ENCODE measurements at places on chromosomes 13 and 19. TPM values are rescaled to one million over a fixed set of nuclear protein-coding genes. Genes with fewer than 3 reads are reported as not detected.

DNA sequence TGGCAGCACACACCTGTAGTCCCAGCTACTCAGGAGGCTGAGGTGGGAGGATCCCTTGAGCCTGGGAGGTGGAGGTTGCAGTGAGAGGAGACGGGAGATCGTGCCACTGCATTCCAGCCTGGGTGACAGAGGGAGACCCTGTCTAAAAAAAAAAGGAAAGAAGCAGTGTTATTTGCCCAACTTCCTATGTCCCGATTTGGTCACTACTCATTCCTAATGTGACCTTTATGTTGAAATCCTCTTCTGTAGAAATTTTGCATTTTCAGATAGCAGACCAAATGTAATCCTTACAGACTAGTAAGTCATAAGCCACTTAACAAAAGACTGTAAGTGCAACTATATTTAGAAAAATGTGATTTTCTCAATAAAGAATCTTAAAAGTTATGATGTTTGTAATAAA, 18.2 kb upstream of the STK24 start:
- H3K36me3 ChIP-seq = no peaks in the 10 kb centered on the region
- no peaks in the 10 kb centered on the region for H3K27me3 ChIP-seq
- no peaks in the 10 kb centered on the region for H3K4me1 ChIP-seq
- H3K4me3 ChIP-seq = no peak overlapping the region

DNA sequence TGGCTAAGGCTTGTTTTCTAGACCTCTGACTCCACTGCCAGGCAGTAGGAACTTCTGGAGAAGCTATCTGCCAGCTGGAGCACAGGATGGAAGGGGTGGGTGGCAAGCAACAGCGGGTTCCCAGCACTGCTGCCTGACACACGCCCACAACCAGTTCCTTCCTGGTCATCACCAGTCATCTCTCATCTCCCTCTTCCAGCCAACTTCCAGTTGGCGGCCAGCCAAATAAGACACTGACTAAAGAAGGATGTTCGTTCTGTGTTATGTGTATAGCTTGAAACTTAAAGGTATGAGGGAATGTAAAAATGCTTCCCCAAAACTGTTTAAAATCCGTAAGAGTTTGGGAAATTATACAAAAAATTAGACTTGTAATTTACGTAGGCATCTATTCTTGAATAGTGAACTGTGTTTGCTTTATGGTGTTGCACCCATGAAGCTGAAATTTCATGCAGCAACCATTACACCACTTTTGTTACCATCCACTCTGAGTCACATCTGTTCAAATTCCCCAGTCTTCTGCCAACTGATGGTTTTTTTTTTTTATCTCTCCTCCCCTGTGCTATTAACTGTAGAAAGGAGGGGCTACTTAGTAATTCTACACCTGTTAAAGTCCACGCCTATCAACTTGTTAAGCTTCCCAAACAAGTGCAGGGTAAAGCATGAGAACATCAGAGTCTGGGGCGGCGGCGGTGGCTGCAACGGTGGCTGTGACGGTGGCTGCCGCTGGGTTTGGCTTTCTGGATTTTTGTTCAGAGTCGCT, 86.2 kb upstream of the FRY start:
- H3K27ac ChIP-seq = peak overlapping the region; percentile 73
- peak; percentile 84 for DNase-seq
- peak overlapping the region; percentile 56 for H3K4me3 ChIP-seq
- H3K4me1 ChIP-seq = peaks cover 9% of the 10 kb centered on the region

DNA sequence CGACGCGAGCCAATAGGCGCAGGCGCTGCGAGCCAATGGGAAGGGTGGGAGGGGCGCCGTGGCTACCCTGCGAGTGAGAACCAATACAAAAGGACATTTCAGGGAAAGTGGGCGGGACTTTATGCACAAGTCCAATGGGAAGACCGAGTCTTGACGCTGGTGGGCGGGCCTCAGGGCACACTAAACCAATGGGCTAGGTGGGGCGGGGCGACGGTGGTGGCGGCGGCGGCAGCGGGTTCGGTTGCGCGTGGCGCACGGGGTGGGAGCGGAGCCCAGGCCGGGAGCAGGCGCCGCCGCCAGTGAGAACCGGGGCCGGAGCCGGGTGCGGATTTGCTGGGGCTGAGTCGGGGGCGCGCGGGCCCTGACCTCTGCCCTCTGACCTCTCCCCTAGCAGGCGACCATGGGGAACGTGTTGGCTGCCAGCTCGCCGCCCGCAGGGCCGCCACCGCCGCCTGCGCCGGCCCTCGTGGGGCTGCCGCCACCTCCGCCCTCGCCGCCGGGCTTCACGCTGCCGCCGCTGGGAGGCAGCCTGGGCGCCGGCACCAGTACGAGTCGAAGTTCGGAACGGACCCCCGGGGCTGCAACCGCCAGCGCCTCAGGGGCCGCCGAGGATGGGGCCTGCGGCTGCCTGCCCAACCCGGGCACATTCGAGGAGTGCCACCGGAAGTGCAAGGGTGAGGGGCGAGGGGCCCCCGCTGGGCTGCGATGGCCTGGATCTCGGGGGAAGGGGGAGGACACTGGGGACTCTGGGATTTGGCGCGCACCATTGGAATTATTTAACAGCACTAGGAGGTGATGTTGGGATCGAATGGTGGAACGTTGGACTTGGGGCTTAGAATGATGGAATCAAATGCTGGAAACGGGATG, at the start of gene TOMM40:
TOMM40 (plus strand) TSS at position 239 of the 867 bp plus-strand sequence; CDS start at position 401, 162 bp downstream.
- H3K36me3 ChIP-seq = peaks cover 39% of the 10 kb centered on the region
- H3K4me3 ChIP-seq = peak within 1 kb of the TSS; percentile 72
- H3K27ac ChIP-seq = peak within 1 kb of the TSS; percentile 94

CPB2 gene
- polyA plus RNA-seq = not detected

DNA sequence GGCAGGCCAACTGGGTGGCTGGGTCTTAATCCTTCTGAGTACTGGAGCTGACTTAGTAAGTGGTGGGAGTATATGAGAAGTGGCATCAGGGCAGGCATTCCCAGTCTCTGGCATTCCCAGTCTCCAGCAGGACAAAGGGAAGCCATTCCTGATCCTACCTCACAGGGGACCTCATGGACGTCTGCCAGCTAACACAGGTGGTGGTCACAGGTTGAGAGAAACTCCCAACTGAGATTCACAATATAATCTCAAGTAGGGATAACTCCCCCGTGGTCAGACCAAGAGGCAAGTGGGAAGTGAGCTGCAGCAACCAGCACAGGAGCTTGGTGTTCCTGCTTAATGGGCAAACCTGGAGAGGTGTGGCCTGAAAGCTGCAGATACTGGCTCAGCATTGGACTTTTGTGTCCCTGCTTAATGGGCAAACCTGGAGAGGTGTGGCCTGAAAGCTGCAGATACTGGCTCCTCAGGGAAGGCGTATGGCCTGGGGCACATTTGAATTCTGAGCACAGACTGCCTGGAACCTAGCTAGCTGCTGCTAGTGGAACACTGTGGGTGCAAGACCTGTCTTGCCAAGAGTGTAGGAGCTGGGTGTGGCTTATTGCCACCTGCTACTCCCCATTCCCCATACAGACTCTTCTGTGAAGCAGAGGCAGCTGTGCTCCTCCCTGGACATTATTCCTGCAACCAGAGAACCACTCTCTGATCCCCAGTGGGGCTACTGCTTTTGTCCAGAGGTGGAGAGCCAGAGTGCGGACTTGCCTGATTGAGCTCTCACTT, 25.9 kb upstream of the OR10H2 start:
- no peak overlapping the region for H3K27ac ChIP-seq
- H3K36me3 ChIP-seq = no peaks in the 10 kb centered on the region
- H3K4me3 ChIP-seq = no peak overlapping the region
- H3K27me3 ChIP-seq = no peaks in the 10 kb centered on the region
- no peaks in the 10 kb centered on the region for H3K4me1 ChIP-seq

- peaks cover 1% of the 10 kb centered on the region for H3K27me3 ChIP-seq
- no peaks in the 10 kb centered on the region for H3K4me1 ChIP-seq
- no peak overlapping the region for H3K4me3 ChIP-seq
- DNase-seq = peak; percentile 67
- H3K36me3 ChIP-seq = no peaks in the 10 kb centered on the region
Measured at GRCh38 chr13:26459276-26460131, 98.0 kb upstream of the WASF3 start.

GRCh38 chr19:10061717-10062310, 24.3 kb upstream of the SHFL start:
- H3K36me3 ChIP-seq = no peaks in the 10 kb centered on the region
- H3K4me1 ChIP-seq = no peaks in the 10 kb centered on the region
- no peaks in the 10 kb centered on the region for H3K27me3 ChIP-seq
- no peak overlapping the region for H3K4me3 ChIP-seq

- no peaks in the 10 kb centered on the region for H3K4me1 ChIP-seq
- no peak overlapping the region for H3K4me3 ChIP-seq
- no peak overlapping the region for H3K27ac ChIP-seq
- H3K27me3 ChIP-seq = no peaks in the 10 kb centered on the region
- H3K36me3 ChIP-seq = no peaks in the 10 kb centered on the region
Measured at GRCh38 chr13:73556128-73556527, 497.3 kb downstream of the KLF5 start.

- no peak overlapping the region for H3K27ac ChIP-seq
- H3K4me3 ChIP-seq = no peak overlapping the region
- no peak for DNase-seq
Measured at GRCh38 chr19:29537181-29537580, 11.4 kb downstream of the VSTM2B start.

KASH5 gene
- polyA plus RNA-seq = not detected

FGF22 gene
- polyA plus RNA-seq = 0.16 TPM

- H3K27ac ChIP-seq = no peak overlapping the region
- H3K27me3 ChIP-seq = no peaks in the 10 kb centered on the region
- H3K36me3 ChIP-seq = no peaks in the 10 kb centered on the region
- H3K4me1 ChIP-seq = peaks cover 13% of the 10 kb centered on the region
- no peak for DNase-seq
Measured at GRCh38 chr13:114146629-114147028, 14.2 kb upstream of the RASA3 start.

RASIP1 gene
- 7.7 TPM for polyA plus RNA-seq

DNA sequence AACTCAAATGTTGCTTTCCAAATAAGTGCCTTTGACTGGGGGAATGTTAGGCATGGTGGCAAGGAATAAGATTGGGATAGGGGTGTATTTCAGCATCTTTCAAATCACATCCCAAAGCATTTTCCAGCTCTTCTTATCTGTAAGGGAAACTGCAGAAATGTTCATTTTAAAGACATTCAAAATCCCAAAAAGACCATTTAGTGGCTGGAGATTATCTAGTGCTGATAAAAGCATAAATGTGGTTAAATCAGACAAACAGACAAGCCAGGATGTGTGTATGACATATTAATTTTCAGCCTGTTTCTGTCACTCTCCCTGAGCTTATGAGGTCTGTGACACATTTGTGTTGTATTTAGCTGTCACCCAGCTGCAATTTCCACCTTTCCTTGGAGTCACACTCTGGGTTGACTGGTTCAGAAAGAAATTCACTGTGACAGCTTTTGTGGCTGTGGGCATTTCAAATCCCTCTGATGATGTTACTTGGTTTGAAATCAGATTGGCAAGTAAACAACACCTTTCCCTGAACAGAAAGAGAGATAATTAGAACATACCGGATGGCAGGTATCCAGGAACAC, 69.7 kb upstream of the SIAH3 start:
- H3K4me1 ChIP-seq = no peaks in the 10 kb centered on the region
- no peak overlapping the region for H3K27ac ChIP-seq
- H3K4me3 ChIP-seq = no peak overlapping the region
- no peaks in the 10 kb centered on the region for H3K36me3 ChIP-seq

DNA sequence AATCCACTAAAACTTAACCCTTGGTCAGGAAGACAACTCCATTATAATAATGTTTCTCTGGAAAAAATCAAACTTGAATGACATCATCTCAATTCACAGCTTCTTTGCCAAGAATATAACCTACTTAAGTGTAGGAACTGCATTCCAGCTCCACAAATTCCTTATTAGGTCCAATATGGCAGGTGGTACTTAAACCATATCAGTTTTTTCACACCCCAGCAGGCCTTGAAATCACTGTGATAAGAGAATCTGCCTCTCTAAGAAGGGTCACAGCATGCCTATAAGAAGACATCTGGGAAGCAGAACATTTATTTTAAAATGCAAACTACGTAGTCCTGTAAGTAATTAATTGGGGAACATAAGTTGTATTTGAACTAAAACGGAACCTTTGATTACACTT, 687.8 kb downstream of the DIAPH3 start:
- H3K36me3 ChIP-seq = no peaks in the 10 kb centered on the region
- no peaks in the 10 kb centered on the region for H3K27me3 ChIP-seq
- DNase-seq = no peak
- H3K4me1 ChIP-seq = no peaks in the 10 kb centered on the region
- H3K27ac ChIP-seq = no peak overlapping the region

- no peak overlapping the region for H3K27ac ChIP-seq
- H3K36me3 ChIP-seq = no peaks in the 10 kb centered on the region
- no peaks in the 10 kb centered on the region for H3K27me3 ChIP-seq
- DNase-seq = no peak
Measured at GRCh38 chr19:10727685-10728201, 9.9 kb downstream of the DNM2 start.

DNA sequence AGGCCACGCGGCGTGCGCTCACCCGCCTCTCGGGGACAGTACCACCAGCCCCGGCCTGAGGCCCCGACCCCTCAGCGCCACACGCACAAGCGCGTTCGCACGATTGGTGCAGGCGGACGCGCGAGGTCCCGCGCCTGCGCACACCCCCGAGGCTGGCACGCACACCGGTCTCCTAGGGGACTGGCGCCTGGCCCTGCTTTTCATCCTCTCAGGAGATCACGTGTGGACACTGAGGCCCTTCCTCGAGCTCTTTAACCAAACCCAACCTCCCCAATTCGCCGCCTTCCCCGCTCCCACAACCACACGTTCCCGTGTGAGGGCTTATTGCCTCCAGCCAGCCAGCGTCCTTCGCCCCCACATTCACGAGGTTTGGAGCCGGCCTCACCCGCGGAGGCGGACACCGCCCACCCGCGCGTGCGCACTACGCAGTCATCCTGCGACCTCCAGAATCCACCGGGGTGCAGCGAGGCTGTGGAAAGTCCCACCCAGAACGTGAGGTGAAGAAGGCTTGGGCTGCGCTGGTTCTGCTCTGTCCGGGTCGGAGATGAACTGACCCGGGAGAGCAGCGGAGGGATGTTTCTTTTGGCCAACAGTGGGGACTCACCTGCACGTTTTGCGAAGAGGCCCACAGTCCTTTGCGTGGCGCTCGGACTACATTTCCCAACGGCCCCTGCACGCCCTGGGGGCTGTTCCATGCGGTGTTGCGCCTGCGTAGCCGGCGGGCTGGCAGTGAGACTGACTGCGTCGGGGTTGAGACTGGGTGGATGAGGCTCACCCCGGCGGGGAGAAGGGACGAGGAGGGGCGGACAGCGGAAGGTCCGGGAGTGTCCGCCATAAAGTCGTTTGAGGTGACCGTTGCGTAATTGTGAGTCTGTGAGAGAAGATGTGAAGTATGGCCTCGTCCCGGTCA, 539 bp upstream of the ZNF667 start:
- H3K4me3 ChIP-seq = peak overlapping the region; percentile 87
- DNase-seq = peak; percentile 94
- no peaks in the 10 kb centered on the region for H3K27me3 ChIP-seq
- peak overlapping the region; percentile 83 for H3K27ac ChIP-seq

EDNRB gene
- polyA plus RNA-seq = 6.3 TPM

GRCh38 chr13:74056801-74057542, 77.2 kb downstream of the KLF12 start:
- H3K27me3 ChIP-seq = no peaks in the 10 kb centered on the region
- DNase-seq = peak; percentile 79
- no peaks in the 10 kb centered on the region for H3K36me3 ChIP-seq
- H3K27ac ChIP-seq = peak overlapping the region; percentile 58
- peaks cover 36% of the 10 kb centered on the region for H3K4me1 ChIP-seq
- H3K4me3 ChIP-seq = no peak overlapping the region

GRCh38 chr19:49786376-49786820, 19.6 kb downstream of the AP2A1 start:
- H3K36me3 ChIP-seq = peaks cover 3% of the 10 kb centered on the region
- no peaks in the 10 kb centered on the region for H3K27me3 ChIP-seq
- no peaks in the 10 kb centered on the region for H3K4me1 ChIP-seq

MAN2B1 gene
- 17.8 TPM for polyA plus RNA-seq

- peaks cover 12% of the 10 kb centered on the region for H3K4me1 ChIP-seq
- no peaks in the 10 kb centered on the region for H3K27me3 ChIP-seq
- no peaks in the 10 kb centered on the region for H3K36me3 ChIP-seq
- no peak for DNase-seq
- H3K27ac ChIP-seq = no peak overlapping the region
Measured at GRCh38 chr13:98214707-98215106, 37.6 kb upstream of the RNF113B start.

Data from psoas muscle (tissue), 8 donors.